Activated T-cell treated with anti-CD3 and anti-CD28 coated beads, Interleukin-2, amount 50 U/mL, for 48 hours (primary cell): ENCODE measurements at places on chromosomes 5 and 9.

DNA sequence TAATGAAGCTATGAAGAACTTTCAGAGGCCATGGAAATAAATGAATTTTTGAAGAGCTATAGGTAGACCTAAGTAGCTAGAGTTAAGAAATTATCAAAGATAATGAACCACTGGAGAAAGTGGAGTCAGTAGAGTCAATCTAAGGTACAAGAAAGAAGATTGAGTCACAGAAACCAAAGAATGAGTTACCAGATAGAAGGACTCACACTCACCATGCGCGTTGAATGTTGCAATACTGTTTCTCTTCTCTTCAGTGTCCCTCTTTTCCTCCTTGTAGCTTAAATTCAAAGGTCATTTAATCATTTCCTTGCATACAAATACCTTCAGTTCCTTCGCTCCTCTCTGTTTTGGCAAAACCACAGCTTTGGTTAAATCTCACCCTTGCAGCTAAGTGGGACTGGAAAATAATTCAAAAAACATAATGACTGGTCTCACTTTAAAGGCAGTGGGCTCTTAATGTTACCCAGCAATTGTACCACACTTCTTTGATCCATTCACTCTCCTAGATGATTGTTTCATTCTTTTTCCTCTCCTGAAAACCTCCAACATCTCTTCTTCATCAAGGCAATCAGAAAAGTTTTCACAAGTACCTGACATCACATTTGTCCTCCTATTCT is 58.3 kb downstream of the NIPBL start:
- DNase-seq: no peak

DNA sequence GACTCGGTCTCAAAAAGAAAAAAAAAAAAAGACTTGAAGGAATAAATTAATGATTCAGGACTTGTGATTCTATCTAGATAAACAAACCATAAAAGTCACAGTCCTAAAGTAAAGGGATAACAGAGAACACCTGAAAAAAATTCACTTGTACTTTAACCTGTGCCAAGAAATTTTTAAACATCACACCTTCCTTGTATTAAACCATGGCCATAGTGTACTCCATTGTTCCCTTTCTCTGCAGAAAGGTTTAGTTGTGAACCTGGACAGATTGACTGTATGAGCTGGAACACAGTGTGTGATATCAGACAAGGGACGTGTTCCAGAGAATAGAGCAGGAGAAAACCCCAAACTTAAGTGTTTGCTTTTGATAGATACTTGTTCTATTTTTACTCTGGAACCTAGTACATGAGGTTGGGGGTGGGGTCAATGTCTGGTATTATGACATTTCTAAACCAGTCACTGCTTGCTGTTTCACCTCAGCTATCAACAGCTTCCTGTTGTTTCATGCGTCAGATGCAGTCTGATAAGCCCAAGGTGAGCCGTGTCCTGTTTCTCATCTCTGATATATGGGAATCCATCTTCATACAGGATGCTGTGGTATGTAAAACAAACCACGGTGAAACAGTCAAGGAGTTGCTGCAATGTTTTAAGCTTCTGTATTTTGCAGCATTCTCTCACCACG is 62.5 kb upstream of the ITGA1 start:
- no peak for DNase-seq

DNA sequence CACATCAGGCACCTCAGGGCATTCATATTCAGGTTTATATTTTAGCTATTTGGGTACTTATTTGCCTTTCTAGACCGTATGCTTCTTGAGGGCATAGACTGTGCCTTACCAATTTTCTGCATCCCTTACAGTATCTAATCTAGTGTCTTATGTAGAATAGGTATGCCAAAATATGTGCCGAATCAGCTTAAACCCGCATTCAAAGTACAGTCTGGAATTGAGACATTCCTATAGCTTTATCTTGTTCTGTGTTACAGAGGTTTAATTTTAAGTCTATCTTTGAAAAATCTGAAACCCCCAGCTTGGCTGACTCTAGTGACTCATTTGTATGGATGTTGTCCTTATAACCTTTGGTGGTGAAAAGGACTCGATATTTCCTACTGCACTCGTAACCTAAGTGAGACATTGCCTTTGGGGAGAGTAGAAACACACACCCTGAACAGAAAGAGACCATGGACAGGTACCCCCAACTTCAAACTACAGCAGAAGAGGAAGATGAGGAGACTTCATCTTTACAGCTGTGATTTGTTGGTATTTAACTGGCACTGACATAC is 27.0 kb upstream of the TMOD1 start:
- no peak for DNase-seq

- no peak for DNase-seq
Measured at GRCh38 chr5:3715062-3715461, 119.4 kb downstream of the IRX1 start.
